Lung (tissue), 17 donors: ENCODE measurements at places on chromosomes 3 and 15.

DNA sequence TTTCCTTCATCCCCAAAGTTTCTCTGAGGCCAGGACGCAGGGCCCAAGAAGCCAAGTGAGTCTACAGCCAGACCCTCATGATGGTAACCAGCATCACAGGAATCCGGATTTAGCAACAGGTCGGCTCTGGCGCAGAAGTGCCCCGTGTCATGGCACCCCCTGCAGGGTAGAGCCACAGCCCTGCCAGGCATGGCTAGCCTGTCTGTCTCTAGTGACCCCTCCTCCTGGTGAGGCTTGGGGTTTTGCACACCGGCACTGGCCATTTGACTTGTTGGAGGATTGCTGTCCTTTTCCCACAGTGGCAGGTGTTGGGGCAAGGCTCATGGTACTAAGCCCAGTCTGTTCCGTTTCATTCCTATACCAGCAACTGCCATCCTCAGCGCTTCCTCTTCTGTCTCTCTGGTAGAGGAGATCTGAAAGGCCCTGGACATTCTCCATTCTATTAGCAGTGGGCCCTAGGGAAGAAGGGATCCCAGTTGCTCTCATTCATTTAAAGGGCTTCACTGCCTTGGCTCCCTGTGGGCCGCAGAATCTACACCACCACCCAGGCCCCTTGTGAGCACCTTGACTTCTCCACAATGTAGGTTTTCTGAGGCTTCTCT lies 9.4 kb upstream of the CHAC1 start:
- no peaks in the 10 kb centered on the region for H3K4me1 ChIP-seq
- no peaks in the 10 kb centered on the region for H3K27me3 ChIP-seq
- H3K36me3 ChIP-seq = no peaks in the 10 kb centered on the region
- peak overlapping the region; percentile 58 for H3K27ac ChIP-seq
- DNase-seq = no peak

DNA sequence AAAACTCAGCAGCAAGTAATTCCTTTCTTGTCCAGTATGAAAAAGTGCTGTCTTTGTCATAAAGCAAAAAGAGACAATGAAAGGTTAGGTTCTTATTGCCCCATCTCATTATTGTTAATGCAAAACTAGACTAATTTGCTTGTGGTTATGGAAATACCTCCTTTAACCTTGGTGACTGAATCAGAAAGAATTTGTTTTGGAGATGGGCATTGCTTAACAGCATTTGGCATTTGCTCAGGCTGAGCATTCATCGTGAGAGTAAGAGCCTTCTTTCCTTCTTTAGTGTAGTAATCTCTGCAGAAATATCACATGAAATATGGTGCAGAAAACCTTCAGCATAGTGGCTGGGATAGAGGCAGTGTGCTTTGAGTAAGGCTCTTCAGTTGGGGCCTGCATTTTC lies 103.1 kb downstream of the CNTN6 start:
- no peak for DNase-seq
- H3K27ac ChIP-seq = no peak overlapping the region
- no peaks in the 10 kb centered on the region for H3K36me3 ChIP-seq
- H3K4me3 ChIP-seq = no peak overlapping the region
- H3K27me3 ChIP-seq = no peaks in the 10 kb centered on the region
- H3K4me1 ChIP-seq = no peaks in the 10 kb centered on the region

DNA sequence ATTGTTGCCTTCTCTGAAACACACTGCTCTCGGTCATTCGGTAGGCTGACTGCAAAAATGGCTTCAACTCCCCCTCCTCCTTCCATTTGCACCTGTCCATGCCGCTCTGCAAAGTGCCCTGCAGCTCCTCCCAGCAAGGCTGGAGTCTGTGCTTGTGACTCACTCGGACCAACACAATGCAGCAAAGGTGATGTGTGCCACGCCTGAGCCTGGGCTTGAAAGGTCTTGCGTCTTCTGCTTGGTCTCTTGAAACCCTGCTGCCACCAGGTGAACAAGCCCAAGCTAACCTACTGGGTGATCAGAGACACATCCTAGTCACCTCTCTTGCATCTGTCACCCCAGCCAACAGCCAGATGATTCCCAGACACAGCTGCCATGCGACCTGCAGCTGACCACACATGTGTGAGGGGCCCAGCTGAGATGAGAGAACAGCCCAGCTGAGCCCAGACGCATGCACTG lies 71.1 kb downstream of the MGLL start:
- no peak overlapping the region for H3K27ac ChIP-seq
- no peaks in the 10 kb centered on the region for H3K27me3 ChIP-seq
- no peak for DNase-seq

GRCh38 chr3:58588030-58588614 lies 10.9 kb upstream of the FAM107A start:
- no peaks in the 10 kb centered on the region for H3K4me1 ChIP-seq
- peak; percentile 82 for DNase-seq
- peaks cover 31% of the 10 kb centered on the region for H3K27me3 ChIP-seq

DNA sequence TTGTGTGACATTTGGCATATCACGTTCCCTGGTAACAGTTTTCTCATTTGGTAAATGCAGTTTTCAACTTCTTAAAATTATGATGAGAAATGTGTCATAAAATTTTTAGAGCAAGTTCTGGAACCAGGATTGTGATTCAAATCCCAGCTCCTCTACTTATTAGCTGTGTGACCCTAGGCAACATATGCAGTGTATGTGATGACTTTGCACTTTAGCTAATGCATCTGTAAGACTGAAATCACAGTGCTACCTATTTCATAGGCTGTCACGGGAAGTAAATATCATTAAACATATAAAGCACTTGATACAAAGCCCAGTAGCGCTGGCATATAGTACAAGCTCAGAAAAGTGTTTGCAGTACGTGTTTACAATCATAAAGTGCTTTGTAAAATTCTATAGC lies 419.4 kb downstream of the GRM7 start:
- no peaks in the 10 kb centered on the region for H3K27me3 ChIP-seq
- DNase-seq = no peak
- no peaks in the 10 kb centered on the region for H3K4me1 ChIP-seq
- H3K36me3 ChIP-seq = no peaks in the 10 kb centered on the region
- H3K27ac ChIP-seq = no peak overlapping the region

GRCh38 chr3:149085828-149086231 lies 503 bp downstream of the HLTF start:
- H3K36me3 ChIP-seq = no peaks in the 10 kb centered on the region
- peak overlapping the region; percentile 62 for H3K27ac ChIP-seq
- H3K27me3 ChIP-seq = no peaks in the 10 kb centered on the region
- peaks cover 3% of the 10 kb centered on the region for H3K4me1 ChIP-seq
- DNase-seq = no peak

DNA sequence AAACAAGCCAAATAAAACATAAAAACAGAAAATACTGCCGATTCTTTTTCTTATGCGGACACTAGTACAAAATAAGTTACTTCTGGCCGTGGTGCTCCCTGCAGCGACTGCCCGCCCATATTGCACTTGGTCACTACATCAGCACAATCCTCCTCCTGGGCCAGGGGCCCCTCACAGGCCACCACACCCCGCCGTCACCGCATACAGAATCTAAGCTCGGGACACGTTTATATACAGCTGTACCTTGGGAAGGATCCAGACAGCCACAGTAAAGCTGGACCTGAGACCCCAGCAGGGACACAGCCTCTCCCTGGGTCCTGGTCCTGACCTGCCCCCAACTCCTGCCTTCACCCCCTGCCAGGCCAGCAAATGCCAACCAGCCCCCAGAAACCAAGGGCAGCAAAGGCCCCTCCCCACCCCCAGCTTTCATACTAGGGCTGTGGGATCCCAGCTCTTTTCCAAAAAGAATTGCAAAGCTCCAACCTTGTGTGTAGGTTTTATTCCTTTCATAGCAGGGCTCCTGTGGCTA lies 12.9 kb upstream of the DNAJB8 start:
- peaks cover 72% of the 10 kb centered on the region for H3K27me3 ChIP-seq
- H3K36me3 ChIP-seq = no peaks in the 10 kb centered on the region
- no peak for DNase-seq
- no peak overlapping the region for H3K4me3 ChIP-seq
- H3K27ac ChIP-seq = no peak overlapping the region
- peaks cover 5% of the 10 kb centered on the region for H3K4me1 ChIP-seq

- H3K27me3 ChIP-seq = no peaks in the 10 kb centered on the region
- no peaks in the 10 kb centered on the region for H3K36me3 ChIP-seq
- no peak overlapping the region for H3K27ac ChIP-seq
- H3K4me3 ChIP-seq = no peak overlapping the region
Measured at GRCh38 chr3:133295199-133295901, 104.5 kb upstream of the BFSP2 start.

DNA sequence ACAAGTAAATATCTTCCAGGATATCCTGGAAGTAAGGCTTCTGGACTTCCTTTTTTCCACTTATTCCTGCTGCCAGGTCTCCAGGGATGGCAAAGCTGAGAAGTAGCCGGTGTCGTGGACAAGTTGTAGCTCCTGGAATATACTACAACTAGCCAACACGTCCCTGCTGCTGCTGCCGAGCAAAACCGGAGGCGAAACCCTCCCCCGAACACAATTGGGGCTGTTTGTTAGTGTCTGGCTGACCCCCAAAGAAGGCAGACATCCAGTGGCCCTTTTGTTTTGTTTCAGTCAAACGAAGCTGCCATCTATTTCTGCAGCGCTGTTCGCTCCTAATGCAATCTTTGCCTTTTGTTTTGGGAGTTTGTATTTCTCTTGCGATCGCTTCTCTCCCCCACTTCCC lies 45.3 kb upstream of the EIF5A2 start:
- DNase-seq = no peak
- H3K4me3 ChIP-seq = no peak overlapping the region
- H3K27me3 ChIP-seq = peaks cover 6% of the 10 kb centered on the region
- H3K4me1 ChIP-seq = no peaks in the 10 kb centered on the region

DNA sequence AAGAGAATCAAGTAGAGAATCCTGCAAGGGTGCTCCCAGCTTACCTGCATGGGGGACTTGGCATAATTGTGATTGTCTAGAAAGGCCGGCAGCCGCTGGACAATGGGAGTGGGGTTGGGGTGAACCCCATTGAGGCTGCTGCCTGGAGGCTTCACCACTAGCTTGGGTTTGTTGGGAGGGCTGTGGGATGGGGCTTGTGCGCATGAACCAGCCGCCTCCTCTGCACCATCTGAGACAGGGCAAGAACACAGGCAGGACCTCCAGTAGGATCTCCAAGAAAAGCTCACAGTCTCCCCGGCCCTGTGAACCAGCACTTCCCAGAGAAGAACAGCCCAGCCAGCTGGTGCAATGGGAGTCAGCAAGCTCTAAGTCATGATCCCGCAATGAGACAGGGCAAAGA lies 39.8 kb downstream of the SEMA3G start:
- H3K27ac ChIP-seq = no peak overlapping the region
- no peaks in the 10 kb centered on the region for H3K27me3 ChIP-seq
- peaks cover 9% of the 10 kb centered on the region for H3K4me1 ChIP-seq
- no peak for DNase-seq

- no peaks in the 10 kb centered on the region for H3K27me3 ChIP-seq
- no peak overlapping the region for H3K27ac ChIP-seq
- no peaks in the 10 kb centered on the region for H3K36me3 ChIP-seq
- no peaks in the 10 kb centered on the region for H3K4me1 ChIP-seq
- no peak overlapping the region for H3K4me3 ChIP-seq
- peak; percentile 82 for DNase-seq
Measured at GRCh38 chr3:142279965-142280590, 54.7 kb upstream of the GK5 start.

GRCh38 chr3:45178183-45179023 lies 32.2 kb upstream of the CDCP1 start:
- no peaks in the 10 kb centered on the region for H3K27me3 ChIP-seq
- DNase-seq = no peak
- no peaks in the 10 kb centered on the region for H3K4me1 ChIP-seq
- H3K36me3 ChIP-seq = no peaks in the 10 kb centered on the region
- no peak overlapping the region for H3K27ac ChIP-seq

GRCh38 chr15:40859206-40859851 lies 14.7 kb downstream of the RHOV start:
- H3K4me3 ChIP-seq = no peak overlapping the region
- no peak overlapping the region for H3K27ac ChIP-seq
- no peaks in the 10 kb centered on the region for H3K4me1 ChIP-seq
- H3K36me3 ChIP-seq = peaks cover 12% of the 10 kb centered on the region

DNA sequence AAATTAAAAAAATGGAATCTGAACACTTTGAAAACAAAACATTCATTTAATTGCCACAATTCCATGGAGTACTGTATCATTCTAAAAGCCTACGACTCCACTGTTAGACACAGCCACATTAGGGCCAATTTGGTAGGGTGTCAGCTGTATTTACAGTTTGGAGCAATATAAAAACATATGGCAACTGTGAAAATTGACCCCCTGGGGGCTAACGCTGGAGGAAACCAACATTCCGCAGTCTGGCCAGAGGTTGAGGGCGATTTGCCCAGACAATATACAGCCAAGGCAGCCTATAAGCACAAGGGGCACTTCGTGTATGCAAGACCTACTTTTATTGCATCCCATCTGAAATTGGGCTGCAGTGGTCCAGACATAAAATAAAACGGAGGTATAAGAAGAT lies 476.5 kb upstream of the WNT5A start:
- H3K4me1 ChIP-seq = peaks cover 9% of the 10 kb centered on the region
- H3K36me3 ChIP-seq = no peaks in the 10 kb centered on the region
- no peak overlapping the region for H3K4me3 ChIP-seq
- DNase-seq = no peak
- H3K27me3 ChIP-seq = no peaks in the 10 kb centered on the region

GRCh38 chr3:179991883-179992282 lies 44.9 kb downstream of the PEX5L start:
- no peaks in the 10 kb centered on the region for H3K27me3 ChIP-seq
- DNase-seq = no peak
- no peak overlapping the region for H3K27ac ChIP-seq
- H3K4me3 ChIP-seq = no peak overlapping the region
- no peaks in the 10 kb centered on the region for H3K4me1 ChIP-seq

DNA sequence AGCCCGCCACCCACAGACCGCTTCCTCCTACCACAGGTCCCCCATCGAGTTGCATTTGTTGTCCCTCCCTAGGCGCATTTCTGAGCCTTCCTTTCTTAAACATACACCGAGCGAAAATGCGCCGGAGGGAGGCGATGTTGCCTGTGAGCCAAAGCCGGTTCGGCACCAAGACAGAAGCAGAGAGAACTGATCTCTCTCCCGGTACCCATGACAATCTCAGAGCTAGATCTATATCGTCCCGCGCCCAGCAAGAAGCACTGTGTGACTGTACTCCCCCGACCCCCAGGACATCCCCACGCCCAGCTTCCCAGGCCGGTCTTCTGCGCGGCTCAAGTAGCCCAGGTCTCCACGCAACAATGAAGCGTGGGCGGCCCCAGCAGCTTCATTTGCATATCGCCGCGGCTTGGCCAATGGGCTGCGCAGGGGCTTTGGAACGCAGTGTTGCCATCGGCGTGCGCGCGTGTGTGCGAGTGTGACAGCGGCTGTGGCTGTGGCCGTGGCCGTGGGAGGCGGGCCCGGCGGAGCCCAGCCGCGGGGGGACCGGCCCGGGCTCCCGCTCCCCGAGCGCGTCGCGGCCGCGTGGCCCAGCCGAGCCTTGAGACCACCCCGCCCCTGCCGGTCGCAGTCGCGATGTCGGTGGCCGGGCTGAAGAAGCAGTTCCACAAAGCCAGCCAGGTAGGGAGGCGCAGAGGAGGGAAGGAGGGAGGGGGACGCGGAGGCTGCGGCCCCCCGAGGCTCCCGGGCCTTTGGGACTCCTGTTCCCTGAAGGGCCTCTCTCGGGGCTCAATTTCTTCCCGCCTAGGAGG lies at the start of gene SH3GL3:
TSS of gene SH3GL3 (plus strand) at position 438 of the 806 bp plus-strand sequence. CDS start at position 631, 193 bp downstream.
- H3K4me3 ChIP-seq = peak within 1 kb of the TSS; percentile 39
- no peaks in the 10 kb centered on the region for H3K27me3 ChIP-seq
- H3K27ac ChIP-seq = no peak within 1 kb of the TSS
- DNase-seq = peak; percentile 89
